ENCODE measurements at places on chromosomes 2 and 18. TPM values are rescaled to one million over a fixed set of nuclear protein-coding genes. Genes with fewer than 3 reads are reported as not detected.

DNA sequence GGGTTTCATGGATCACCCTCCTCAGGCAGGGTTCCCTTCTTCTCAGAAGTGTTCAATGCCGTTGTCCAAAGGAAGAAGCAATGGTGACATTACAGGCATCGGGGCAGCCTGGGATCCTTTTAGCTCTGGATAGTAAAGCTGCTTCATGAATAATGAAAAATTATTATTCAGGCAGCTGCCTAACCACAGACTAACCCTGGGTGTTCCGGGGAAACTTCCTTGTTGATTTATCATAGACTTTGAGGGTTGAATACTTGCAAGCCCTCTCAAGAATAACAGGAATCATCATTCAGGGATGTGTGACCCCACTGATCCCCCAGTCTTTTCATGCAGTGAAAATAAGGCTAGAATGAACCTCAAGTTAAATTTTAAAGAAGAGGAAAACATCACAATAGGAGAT, 419.4 kb downstream of the MEIS1 start:
- no peak for ATAC-seq

- ATAC-seq: no peak
Measured at GRCh38 chr2:219416938-219417337, 1.2 kb upstream of the DES start.

- no peak for ATAC-seq
Measured at GRCh38 chr2:133884739-133885381, 316.6 kb upstream of the NCKAP5 start.

ABCG5 gene
- total RNA-seq: not detected

GRCh38 chr2:109535217-109535946, 78.4 kb downstream of the SEPTIN10 start:
- ATAC-seq: no peak

- ATAC-seq: no peak
Measured at GRCh38 chr18:35099911-35100310, 58.7 kb downstream of the MAPRE2 start.

NOSTRIN gene
- not detected for total RNA-seq

DNA sequence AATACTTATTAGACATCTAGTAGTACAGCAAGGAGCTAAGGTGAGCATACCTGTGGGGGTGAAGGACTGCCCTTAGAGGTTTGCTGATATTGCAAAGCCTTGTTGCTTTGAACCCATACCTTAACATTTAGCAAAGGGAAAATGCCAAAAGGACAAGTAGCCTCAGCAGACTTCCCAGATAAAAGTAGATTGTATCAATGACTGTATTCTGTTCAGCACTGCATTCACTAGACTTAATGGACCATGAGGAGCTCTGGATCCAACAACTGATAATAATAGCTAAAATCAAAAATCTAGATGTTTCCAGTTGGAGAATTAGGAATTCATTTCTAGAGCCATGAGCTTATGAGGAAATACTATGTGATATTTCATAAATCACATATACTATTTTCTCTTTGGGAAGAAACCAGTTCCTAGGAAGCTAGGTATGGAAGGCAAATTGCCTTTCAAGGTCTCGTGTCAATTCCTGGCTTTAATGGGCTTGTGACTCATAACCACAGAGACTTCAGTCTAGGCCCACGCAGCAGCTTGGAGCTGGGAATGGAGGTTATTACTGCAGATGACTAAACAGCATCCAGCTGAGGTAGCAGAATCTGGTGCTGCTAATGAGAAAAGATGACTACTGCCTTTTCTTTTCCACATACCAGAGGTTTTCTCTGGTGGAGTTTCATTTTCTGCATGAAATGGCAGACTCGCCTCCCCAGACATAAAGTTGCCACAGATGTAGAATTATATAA, 191.2 kb upstream of the NABP1 start:
- ATAC-seq: peak; percentile 76

BMP10 gene
- total RNA-seq: not detected

GALNT14 gene
- not detected for total RNA-seq

TRIM43 gene
- not detected for total RNA-seq

GRCh38 chr2:226489775-226490541, 309.7 kb downstream of the IRS1 start:
- peak; percentile 85 for ATAC-seq

Data from activated T-helper 17 cell treated with anti-CD3 and anti-CD28 coated beads, Interleukin-2, amount 50 U/mL, for 72 hours (primary cell).